ENCODE measurements at places on chromosomes 6 and 20.

- DNase-seq = no peak
Measured at GRCh38 chr6:92114091-92114675, 1305.2 kb downstream of the EPHA7 start.

- DNase-seq = no peak
Measured at GRCh38 chr6:3956054-3956453, 106.9 kb downstream of the FAM50B start.

DNA sequence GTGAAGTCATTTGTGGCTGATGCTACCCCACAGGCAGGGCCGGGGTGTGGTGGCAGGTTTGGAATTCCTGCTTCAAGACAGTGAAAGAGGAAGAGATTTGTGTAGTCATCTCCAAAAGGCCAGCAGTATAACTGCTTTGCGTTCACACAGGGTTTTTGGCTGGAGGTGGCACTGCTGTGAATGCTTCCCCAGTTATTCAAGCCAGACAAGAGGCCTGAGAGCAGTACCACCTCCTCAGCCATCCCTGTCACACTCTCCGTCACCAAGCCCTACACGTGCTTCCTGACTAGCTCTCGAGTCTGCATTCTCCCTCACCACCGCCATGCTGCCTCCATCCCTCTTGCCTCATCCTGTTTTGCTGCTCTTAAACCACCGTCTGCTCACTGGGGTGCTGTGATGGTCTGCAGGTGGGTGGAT is 23.9 kb downstream of the ARMC2 start:
- no peak for DNase-seq

DNA sequence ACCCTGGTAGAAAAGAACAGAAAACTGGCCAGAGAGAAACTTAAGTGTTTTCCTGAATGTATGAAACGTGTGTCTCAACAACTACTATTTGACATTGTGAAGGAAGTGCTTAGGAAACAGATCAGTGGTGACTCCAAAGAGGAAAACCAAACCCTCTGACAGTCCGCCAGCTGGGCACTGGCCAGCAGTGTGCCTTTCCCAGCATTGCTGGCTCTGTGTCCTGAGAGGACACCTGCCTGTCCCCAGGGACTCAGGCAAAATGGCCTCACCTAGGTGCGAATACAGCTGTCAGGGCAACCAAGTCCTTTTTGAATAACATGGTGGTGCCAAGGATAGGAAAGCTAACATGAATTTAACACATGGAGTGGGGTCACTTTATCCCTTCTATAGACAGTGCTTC is 72.5 kb downstream of the NDUFAF5 start:
- no peak for DNase-seq

- no peak for DNase-seq
Measured at GRCh38 chr6:90444160-90444714, 142.6 kb downstream of the MAP3K7 start.

DNA sequence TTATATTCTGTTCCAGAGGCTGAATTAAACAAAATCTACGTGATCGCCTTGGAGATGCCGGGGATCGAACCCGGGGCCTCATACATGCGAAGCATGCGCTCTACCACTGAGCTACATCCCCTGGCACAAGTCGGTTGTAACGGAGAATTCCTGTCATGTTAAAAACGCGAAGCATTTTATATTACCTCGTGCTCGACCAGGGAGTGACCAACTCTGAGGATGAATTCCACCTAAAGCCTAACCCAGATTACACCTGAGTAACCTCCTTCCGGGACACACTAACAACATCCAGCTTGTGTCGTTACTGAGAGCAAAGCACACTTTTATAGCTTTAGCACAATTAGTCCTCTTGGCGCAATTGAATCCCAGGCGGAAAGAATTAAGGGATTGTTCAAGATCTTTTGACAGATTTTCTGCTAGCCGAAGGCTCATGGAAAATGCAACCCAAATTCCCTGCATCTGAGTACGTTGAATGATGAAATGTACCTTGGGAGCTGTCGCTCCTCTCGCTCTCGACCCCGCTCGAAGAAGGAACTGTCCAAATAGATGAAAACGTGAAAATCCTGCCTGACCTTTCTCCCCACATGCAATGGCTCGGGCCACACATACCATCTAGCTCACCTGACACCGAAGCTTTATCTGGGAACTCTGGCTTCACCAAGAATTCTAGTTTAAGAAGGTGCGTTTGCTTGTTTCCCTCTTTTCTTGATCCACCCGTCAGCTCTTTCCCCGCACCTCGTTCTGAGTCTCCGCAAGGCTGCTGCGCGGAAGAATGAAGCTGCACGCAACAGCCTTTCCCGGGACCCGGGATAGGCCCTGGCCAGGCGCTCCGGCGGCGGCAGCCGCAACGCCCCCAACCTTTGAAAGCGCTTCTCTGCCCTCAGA is 148.3 kb downstream of the GPX5 start:
- no peak for DNase-seq

GRCh38 chr20:63253438-63254231 is 628 bp downstream of the NKAIN4 start:
- no peak for DNase-seq

GRCh38 chr6:147508866-147509608 is 547 bp downstream of the SAMD5 start:
- DNase-seq = no peak

DNA sequence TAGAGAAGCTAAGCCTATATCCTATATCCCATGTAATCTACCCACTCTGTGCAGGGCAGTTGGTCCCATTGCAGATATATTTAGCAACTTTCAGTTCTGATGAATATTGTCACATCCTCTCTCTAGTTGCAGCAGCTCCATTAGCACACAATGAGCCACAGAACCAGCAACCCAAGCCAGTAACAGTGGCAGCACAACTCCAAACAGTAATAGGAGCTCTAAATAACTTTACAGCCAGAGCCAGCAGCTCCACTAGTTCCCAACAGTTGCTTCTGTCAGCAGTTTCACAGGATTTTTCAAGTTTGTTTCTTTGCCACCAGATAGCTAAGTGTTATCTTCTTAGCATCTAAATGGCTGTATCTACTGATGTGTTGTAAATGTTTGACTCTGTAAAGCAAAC is 490.8 kb downstream of the HTR1B start:
- DNase-seq = no peak

GRCh38 chr6:162618448-162619002 is 109.0 kb downstream of the PRKN start:
- DNase-seq = no peak

DNA sequence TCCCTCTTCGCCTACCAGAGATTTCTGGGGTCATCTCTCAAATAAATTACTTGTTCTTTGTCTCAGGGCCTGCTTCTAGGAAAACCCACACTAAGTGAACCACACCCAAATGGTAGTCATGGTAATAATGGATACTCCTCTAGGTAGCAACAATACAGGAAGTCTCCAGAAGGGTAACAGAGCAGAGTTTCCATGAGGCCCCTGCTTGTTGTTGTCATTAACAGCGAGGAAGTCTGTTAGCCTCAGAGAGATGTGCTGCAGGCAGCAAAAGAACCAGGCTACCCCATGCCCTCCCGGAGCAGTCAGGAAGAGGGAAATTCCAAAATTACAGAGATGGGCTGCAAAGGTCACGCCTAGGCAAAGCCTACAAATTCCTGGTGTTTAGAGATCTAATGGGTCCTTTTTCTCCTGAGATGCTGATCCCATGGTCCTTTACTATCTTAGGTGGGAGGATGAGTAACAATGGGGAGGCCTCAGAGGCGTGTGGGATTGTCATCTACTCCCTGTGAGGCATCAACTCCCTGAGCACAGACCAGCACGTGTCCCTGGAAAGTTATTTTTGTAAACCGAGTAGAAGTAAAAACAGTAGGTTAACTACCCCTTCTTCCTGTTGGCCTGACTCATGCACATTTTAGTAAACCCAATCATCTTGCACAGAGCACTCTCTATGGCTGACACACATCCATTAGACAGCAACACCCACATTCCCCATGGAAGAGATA is 10.1 kb downstream of the ISM1 start:
- DNase-seq = no peak

- DNase-seq = no peak
Measured at GRCh38 chr6:106247293-106247692, 78.3 kb downstream of the ATG5 start.

DNA sequence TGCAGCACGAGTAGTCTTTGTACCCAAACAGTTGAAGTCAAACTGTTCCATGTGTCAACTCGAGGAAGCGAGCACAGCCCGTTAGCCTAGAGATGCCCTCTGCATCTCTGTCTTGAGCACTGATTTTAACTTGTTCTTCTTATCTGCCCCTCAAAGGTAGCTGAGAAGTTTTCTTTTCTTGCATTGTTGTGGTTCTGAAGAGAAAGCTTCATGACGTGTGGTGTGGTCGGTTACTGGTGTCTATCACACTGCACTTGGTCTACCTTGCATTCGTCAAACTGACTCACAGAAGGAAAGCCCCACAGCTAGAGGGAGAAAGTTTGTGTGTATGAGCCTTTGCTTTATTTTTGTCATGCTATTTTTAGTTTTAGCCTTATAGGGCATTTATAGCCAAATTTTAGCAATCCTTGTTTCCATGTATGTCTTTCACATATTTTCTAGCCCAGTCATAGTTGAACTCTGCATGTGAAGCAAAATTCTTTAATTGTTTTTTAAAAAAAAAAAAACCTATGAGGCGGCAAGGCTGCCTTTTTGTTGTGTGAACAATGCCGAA is 115.1 kb downstream of the JAG1 start:
- DNase-seq = no peak

DNA sequence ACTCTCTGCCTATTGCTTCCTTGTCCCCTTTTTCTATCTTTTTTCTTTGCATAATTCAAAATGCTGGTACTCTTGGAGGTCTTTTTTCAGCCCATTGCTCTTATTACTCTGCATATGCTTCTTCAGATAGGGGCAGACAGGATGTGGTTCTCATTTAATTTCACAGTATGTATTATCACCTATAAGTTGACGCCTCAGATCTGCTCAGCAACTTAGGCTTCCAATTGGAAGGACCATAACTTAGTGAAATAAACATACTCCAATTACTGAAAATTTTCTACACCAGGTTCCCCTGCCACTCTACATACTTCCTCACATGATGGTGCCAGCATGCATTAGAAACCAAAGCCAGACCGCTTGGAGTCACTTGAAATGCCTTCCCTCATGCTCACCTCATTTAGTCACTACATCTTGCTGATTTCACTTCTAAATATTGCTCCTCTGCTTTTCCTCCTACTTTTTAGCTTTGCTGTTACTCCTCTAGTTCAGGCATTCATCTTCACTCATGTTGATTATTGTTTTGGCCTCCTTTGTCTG is 34.5 kb upstream of the AHI1 start:
- no peak for DNase-seq

DNA sequence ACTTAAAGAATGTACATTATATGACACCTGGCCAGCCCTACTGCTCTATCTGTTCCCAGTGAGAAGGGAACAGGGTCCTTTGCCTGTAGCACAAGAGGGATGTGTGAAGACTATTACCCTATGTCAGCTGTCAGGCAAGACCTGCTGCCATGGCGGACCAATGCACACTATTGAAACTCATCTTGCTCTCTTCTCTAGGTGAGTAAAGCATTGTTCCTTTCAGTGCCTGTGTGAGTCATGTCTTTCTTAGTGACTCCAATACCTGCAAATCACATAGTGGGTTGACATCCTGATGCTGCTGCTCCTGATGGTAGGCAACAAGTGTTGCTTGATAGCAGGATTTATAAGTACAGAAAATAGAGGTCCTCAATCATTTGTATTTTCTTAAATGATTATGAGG is 48.8 kb upstream of the SYNCRIP start:
- no peak for DNase-seq

- no peak for DNase-seq
Measured at GRCh38 chr6:133055441-133055966, 185.7 kb upstream of the EYA4 start.

GRCh38 chr6:6758915-6759654 is 170.6 kb downstream of the LY86 start:
- no peak for DNase-seq

Measured in thoracic aorta (tissue), 2 donors.